ENCODE measurements at places on chromosomes 2 and 18. TPM values are rescaled to one million over a fixed set of nuclear protein-coding genes. Genes with fewer than 3 reads are reported as not detected.

LRP2 gene
- 0.06 TPM for total RNA-seq

PTPN4 gene
- total RNA-seq, result 16.1 TPM

DCC gene
- not detected for total RNA-seq

PMAIP1 gene
- total RNA-seq, result 11.7 TPM

DYSF gene
- total RNA-seq, result 0.50 TPM

ATP8B1 gene
- 6.8 TPM for total RNA-seq

ASTL gene
- total RNA-seq, result not detected

STEAP3 gene
- 51.2 TPM for total RNA-seq

POTEJ gene
- not detected for total RNA-seq

CYTIP gene
- not detected for total RNA-seq

All from A549 treated with Mapracorat at 1 μM for 4 hours (cell line).